ENCODE measurements at places on chromosomes 12 and 14. TPM values are rescaled to one million over a fixed set of nuclear protein-coding genes. Genes with fewer than 3 reads are reported as not detected.

DNA sequence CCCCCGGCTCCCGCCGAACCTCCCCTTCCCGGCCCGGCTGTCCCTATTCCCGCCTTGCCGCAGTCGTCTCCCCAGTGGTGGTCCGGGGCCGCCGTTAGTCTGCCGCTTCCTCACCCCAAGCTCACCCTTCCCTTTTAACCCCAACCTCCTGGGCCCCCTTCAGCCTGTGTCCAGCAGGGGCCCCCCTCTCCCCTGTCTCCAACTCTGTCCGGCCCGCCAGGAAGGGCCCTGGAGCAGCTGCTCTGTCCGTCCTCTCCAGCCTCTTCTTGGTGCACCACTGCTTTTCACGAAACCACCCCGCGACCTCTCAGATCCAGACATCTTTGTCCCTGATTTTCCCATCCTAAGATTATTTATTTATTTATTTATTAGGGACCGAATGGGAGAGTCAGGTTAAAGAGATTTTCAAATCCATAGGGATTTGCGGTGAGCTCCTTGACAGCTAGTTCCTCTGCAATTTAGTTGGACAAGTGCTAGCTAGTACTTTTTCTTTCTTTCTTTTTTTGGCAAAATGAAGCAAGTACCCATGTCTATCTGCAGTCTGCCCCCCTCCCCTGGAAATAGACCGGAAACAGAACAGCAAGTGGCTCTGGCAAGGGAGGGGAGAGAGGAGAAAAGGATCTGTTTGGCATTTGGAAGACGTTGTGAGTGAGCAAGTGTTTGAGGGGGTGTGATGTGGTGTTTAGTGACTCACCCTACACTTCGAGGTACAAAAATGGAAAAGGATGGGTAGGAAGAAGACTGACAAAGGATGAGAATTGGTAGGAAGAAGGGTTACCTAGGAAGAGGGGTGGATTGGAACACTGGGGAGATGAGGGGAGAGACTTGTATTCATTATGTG is 632 bp downstream of the UBR7 start:
- H3K36me3 ChIP-seq = peaks cover 6% of the 10 kb centered on the region
- peak overlapping the region; percentile 73 for H3K27ac ChIP-seq
- H3K4me1 ChIP-seq = peaks cover 7% of the 10 kb centered on the region
- H3K4me3 ChIP-seq = peak overlapping the region; percentile 89
- H3K27me3 ChIP-seq = no peaks in the 10 kb centered on the region

GRCh38 chr14:81625343-81625742 is 91.7 kb upstream of the SEL1L start:
- no peaks in the 10 kb centered on the region for H3K36me3 ChIP-seq
- H3K4me3 ChIP-seq = no peak overlapping the region
- no peaks in the 10 kb centered on the region for H3K4me1 ChIP-seq
- H3K27ac ChIP-seq = no peak overlapping the region
- no peaks in the 10 kb centered on the region for H3K27me3 ChIP-seq

GRCh38 chr12:24415934-24416333 is 466.5 kb upstream of the SOX5 start:
- no peaks in the 10 kb centered on the region for H3K36me3 ChIP-seq
- H3K4me3 ChIP-seq = no peak overlapping the region
- no peak for DNase-seq
- no peaks in the 10 kb centered on the region for H3K27me3 ChIP-seq

The ANAPC7 gene
- total RNA-seq = 47.8 TPM

DNA sequence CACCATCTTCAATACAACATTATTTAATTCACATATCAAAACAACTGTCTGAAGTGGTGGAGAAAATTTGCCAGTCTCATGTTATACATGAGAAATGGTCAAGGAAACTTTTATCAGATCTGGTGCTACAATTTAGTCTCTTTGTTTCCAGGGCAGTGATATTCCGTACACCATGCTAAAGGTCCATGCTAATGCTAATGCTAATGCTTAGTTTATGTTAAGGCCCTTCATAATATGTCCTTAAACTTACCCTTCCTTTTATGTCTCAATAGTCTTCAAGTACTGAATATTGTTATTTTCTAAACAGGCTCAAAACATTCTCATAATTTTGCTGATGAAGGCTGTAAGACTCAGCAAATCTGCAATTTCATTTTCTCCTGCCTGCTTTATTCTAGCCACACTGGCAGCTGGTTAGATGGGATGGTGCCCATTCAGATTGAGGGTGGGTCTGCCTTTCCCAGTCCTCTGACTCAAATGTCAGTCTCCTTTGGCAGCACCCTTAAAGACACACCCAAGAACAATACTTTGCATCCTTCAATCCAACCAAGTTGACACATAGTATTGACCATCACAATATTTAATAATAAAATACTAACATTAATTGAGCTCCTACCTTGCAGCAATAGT is 59.8 kb downstream of the TMEM117 start:
- H3K27ac ChIP-seq = no peak overlapping the region
- no peak for DNase-seq
- no peak overlapping the region for H3K4me3 ChIP-seq
- no peaks in the 10 kb centered on the region for H3K4me1 ChIP-seq

The ITGB7 gene
- total RNA-seq = 14.5 TPM

The NIN gene
- 40.0 TPM for total RNA-seq

- H3K27ac ChIP-seq = no peak overlapping the region
- H3K4me3 ChIP-seq = no peak overlapping the region
- H3K27me3 ChIP-seq = no peaks in the 10 kb centered on the region
- no peaks in the 10 kb centered on the region for H3K36me3 ChIP-seq
- DNase-seq = no peak
These were observed 67.8 kb downstream of the PELI2 start for GRCh38 chr14:56185992-56186391.

The FAM90A1 gene
- total RNA-seq = 0.54 TPM

DNA sequence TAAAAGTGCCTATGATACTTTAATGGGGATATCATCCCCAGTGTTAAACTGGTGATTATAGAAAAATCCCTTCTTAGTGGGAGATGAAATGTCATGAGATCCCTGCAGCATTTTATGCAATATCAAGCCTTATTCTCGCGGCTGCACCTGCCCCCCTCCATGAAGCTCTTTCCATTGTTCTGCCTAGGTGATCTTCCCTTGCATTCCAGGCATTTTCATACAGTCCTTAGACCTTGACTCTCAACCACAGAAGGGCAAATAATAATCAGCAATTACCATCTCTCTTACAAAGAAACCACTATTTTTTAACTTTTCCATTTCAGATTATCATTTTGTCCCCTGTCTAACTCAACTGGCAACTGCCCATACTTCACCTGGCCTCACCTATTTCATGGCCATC is 352.3 kb downstream of the NELL2 start:
- H3K27me3 ChIP-seq = no peaks in the 10 kb centered on the region
- no peak overlapping the region for H3K27ac ChIP-seq
- no peaks in the 10 kb centered on the region for H3K36me3 ChIP-seq
- no peak for DNase-seq
- H3K4me3 ChIP-seq = no peak overlapping the region

The TARBP2 gene
- total RNA-seq = 32.5 TPM
